Cerebellum (tissue), 4 donors: ENCODE measurements at places on chromosomes 12 and 14. TPM values are rescaled to one million over a fixed set of nuclear protein-coding genes. Genes with fewer than 3 reads are reported as not detected.

DNA sequence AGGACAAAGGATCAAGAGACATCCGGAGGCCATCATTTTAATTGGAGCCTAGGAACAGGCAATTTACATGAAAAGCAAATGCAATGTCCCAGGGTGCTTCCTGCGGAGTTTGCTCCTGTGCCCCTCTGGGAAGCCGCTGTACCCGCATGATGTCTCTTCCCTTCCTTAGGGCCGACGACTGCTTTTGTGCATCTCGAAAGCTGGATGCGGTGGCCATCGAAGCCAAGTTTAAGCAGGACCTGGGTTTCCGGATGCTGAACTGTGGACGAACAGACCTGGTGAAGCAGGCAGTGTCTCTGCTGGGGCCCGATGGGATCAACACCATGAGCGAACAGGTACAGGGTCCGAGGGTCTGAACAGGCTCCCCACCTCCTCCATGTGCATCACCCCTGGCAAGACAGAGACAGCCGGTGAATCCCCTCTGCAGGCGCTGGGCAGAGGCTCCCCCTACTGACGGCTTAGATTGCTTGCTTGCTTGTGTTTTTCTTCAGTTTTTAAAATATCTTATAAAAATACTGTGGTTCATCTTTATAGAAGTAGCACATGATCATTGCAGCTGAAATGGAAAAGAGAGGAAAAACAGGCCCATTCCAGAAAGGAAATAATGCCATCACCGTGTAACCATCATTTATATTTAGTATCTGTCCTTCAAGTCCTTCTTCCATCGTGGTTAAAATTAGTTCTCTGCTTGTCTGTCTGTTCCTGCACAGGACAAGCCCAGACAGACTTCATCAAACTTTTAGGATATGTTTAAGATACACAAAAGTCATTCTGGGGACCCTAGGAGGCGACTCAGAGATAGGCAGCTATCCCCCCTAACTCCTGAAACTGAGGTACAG, 75.4 kb upstream of the PWP1 start:
- DNase-seq, result no peak

- no peak for DNase-seq
Observed at GRCh38 chr14:28608851-28609828, 157.4 kb upstream of the FOXG1 start.

DNA sequence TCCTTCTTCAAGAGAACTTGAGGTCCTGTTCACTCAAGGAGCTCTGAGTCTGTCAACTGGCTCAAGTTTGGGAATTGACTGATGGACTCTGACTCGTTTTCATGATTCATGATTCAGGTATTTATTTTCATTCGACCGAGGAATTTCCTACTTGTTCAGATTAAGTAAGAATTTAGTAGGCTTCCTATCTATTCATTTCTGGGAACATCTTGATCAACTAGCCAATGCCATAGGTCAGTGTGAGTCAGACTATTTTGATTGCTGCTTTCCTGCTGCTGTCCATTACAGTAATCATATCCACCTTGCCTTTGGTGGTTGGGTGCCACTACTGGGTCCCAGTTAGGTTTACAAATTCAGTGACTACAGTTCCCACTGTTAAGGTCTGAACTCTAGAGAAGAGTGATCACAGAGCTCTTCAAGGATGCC, 6.1 kb downstream of the FAM186A start:
- DNase-seq, result no peak

GRCh38 chr12:2344885-2345284, 292.1 kb downstream of the CACNA1C start:
- no peak for DNase-seq

- no peak for DNase-seq
Observed at GRCh38 chr14:31070431-31070830, 44.3 kb upstream of the STRN3 start.

- DNase-seq, result no peak
Observed at GRCh38 chr12:78622529-78623195, 241.9 kb upstream of the SYT1 start.

GRCh38 chr12:54048406-54049093, 5.1 kb upstream of the HOXC4 start:
- DNase-seq, result no peak

GRCh38 chr12:46522071-46522470, 149.5 kb upstream of the SLC38A2 start:
- no peak for DNase-seq

GRCh38 chr12:51953089-51953488, 1.6 kb downstream of the ACVR1B start:
- DNase-seq, result no peak

DNA sequence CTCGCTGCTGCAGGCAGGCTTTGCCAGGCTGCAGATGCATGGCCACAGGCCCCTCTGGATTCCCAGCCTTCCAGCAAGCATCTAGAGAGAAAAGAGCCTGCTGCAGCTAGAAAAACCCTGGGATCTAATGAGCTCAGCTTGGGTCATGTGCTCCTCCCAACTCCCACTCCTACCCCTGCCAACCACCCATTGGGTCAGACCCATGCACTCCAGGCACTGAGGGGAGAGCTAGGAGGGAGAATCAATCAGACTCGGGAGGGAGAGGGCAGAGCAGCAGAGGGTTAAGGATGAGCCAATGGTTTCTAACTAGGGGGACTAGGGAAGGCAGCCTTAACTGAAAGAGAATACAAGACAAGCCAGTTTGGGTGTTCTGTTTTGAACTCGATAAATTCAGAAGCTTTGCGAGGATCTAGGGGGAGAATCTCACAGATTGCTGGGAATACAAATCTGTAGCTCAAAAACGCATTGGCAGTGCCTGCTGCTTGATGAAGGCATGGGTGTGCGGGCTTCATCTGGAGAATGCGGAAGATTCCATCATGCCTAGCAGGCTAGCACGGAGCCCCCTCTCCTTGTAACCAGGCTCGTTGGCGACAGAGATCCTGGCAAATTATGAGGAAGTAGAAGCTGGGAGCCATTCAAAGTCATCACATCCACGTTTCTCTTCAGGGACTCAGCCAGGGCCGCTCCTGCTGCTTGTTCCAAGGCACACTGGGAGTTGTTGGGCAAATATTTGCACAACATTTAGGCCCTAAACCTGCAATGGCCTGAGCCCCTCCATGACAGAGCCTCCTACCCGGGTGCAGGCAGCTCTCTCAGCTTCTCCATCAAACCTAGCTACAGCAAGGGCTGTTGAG, 56.4 kb downstream of the VCPKMT start:
- no peak for DNase-seq

GRCh38 chr14:100118396-100119011, 40.9 kb downstream of the DEGS2 start:
- DNase-seq, result no peak

Gene KSR2
- total RNA-seq, result 3.6 TPM

Gene PIWIL1
- total RNA-seq, result 0.45 TPM

Gene KRT78
- not detected for total RNA-seq

Gene MEG3
- total RNA-seq, result 580 TPM
